Kidney epithelial cell (primary cell): ENCODE measurements at places on chromosomes 3 and 15.

GRCh38 chr15:60325905-60326304 is 71.9 kb downstream of the ANXA2 start:
- no peak for DNase-seq

DNA sequence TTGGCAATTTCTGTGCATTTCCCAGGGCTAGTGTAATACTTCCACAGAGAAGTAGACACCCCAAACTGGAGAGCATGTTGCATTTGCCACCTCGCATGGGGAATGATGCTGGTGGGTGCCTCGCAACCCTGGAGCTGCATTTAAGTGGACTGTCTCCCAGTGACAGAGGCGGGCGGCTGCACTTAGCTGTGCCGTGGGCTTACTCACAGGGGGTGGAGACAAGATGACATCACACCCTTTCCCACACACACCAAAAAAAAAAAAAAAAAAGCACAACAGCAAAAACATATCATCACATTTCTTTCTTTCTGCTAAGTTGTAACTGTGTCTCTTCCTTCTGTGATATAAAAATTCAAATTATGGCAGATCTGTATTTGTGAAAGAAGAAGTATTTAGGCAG is at the start of gene ABI3BP:
Gene ABI3BP, minus strand, starts transcription at position 113 of the 400 bp plus-strand sequence. Its CDS starts 37 bp downstream, at position 76.
- peak; percentile 52 for DNase-seq

DNA sequence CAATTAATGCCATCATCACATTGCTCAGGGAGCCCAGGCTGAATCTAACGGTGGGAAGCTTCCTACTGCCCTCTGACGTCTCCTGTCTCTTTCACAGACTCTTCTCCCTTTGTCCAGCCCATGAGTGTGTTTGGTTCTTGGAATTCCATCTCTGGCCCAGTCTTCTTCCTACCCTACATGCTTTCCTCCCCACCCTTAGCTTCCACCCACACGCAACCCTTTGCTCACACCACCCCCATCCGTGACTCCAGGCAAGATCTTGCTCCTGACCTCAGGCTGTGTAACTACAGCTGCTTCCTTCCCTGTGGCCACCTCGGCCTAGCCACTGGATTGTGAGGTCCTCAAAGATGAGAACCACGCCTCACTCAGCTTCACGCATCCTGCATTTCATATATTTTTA is 72.3 kb upstream of the THBS1 start:
- no peak for DNase-seq

- DNase-seq: no peak
These were observed 11.2 kb upstream of the FAM174B start for GRCh38 chr15:92666780-92667179.

DNA sequence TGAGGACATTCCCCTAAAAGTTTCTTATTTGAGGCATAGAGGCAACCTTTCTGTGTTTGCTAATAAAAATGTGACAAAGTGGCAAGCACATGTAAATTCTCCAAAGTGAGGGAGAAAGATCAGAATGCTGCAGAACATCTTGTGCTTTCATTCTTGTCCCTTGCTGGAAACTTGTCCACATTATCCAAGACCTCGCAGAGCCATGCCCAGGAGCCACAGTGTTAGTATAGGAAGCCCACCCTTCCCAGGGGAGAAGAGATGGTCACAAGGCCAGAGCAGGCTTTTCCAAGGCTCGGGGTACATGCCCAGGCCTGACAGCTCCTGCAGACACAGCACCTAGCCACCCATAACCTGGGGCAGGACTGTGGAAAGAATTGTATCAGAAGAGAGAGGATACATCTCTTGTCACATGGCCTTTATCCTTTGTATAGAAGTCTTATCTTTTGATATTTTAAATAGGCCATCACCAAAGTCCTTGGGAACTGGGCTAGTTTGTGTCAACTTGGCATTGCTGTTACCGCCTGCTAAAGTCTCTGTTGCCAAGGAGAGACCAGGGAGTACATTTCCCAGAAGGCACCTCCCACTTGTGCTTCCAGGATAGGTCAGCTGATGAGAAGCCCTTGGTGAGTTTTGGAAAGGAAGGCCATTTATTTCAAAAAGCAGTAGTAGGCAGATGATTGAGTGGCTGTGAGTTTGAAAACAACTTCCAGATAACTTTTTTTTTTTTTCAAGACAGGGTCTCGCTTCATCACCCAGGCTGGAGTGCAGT is 10.5 kb downstream of the DLEC1 start:
- DNase-seq: no peak

DNA sequence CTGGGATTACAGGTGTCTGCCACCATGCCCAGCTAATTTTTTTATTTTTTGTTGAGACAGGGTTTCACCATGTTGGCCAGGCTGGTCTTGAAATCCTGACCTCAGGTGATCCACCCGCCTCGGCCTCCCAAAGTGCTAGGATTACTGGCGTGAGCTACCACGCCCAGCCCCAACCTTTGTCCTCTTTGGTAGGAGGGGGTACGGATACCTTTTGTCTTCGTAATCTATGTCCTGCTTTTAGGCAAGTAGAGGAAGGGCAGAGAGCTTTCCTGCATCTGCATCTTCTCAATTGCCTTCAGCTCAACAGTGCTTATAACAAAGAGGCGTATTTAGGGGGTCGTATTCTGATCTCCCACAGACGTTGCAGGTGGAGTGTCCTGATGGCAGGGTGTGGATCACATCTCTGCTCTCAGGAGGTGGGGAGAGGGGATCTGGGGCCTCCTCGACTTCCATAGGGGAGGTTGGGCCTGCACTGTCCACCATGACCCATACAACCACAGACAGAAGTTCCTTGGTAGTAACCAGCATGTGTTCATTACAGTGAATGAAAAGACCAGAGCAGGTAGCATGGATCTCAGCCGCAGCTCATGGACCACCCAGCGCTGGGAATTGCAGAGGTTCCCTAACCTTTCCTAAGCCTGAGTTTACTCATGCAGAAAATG is 21.4 kb upstream of the KCTD6 start:
- no peak for DNase-seq

- DNase-seq: no peak
These were observed 114.7 kb upstream of the LRTM1 start for GRCh38 chr3:55042591-55042990.

DNA sequence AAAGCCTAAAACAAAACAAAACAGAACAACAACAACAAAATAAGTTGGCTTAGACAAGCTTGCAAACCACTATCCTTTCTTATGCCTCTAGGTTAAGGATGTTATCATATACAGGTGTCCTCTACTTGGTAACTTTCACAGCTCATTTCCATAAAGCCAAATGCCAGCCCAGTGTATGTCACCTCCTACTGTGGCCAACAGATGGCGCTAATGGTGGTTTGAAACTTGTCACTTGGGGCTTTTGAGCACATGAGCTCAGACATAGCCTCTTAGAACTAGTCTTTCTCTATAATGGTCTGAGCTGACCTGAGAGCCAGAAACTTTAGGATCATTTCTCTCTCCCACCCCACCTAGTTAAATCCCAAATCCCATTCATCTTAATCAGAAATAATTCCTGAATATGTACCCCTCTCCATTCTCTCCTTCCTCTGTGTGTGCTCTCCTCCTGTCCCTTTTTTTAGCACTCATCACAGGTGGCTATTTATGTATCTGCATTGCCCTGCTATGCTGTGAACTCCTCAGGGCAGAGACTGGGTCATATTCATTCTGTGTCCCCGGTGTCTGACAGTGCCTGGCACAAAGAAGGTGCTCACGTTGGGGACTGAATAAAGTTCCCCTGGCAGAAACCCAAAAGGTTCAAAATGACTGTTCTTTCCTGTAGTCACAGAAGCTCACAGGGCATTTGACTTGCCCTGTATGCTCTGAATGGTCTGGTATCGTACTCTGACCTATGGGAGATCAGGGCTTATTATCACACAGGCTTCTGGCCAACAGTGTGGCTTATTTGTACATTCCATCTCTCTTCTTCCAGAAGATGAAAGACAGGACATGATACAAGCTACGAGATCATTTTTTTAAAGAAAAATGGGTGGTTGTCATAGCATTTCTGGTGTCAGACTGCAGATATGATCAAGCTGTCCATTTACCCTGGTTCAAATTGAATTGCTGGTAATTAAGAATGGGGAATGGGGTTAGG is 319.3 kb upstream of the AZI2 start:
- DNase-seq: peak; percentile 4

GRCh38 chr3:66404197-66404596 is 96.6 kb downstream of the LRIG1 start:
- DNase-seq: no peak
